Stimulated activated CD4-positive, alpha-beta T cell treated with anti-CD3 and anti-CD28 coated beads, TNF-alpha, amount 100 ng/mL, for 1 hour (primary cell): ENCODE measurements at places on chromosomes 2 and 18.

- DNase-seq: peak; percentile 9
These were observed 83.4 kb upstream of the RTN4 start for GRCh38 chr2:55133467-55134315.

- DNase-seq: no peak
These were observed 11.4 kb downstream of the ARL6IP6 start for GRCh38 chr2:152729844-152730243.

DNA sequence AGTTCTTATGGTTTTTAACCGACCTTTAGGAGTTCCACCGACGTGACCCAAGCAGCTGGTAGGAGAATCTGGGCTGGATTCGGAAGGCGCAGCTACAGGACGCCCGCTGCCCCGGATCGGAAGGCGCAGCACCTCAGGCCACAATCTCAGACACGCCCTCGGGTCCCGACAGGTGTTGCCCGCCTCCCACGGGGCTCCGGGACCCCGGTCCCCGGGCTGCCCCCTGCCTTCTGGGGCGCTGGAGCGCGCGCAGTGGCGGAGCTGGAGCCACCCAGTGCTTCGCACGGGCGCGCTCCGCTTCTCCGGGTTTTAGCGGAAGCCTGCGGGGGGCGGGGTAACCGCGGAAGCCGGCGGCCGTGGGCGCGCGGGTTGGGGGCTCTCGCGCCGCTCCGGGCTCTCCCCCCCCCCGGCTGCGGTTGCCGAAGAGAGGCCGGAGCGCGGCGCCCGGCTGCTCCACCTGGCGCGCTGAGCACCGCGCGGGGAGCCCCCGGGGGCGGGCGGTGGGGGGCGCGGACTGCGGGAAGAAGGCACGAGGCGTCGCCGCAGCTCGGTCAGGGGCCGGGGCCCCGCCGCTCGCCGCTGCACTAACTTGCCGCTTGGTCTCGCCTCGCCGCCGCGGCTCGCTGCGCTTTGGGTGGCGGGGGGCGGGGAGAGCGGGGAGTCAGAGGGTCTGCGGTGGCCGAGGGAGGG lies 718.8 kb downstream of the DPP10 start:
- DNase-seq: no peak

DNA sequence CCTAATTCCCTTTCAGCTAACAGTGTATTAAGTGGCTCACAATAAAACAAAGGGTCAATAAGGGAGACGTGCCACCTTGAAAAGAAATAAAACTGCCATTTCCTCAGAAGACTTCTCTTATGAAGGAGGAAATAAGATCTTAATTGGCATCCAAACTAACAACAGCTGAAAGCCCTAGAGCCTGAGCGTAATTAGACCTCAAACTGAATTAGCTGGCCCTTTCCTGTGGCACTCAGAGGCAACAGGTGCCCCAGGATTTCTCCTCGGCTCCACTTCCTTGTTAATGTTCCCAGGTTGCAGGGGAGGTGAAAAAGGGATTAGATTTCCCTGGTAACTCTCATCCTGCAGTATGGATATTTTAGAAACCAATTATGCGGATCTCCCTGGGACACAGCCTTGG lies 804.3 kb downstream of the DCDC2C start:
- no peak for DNase-seq

DNA sequence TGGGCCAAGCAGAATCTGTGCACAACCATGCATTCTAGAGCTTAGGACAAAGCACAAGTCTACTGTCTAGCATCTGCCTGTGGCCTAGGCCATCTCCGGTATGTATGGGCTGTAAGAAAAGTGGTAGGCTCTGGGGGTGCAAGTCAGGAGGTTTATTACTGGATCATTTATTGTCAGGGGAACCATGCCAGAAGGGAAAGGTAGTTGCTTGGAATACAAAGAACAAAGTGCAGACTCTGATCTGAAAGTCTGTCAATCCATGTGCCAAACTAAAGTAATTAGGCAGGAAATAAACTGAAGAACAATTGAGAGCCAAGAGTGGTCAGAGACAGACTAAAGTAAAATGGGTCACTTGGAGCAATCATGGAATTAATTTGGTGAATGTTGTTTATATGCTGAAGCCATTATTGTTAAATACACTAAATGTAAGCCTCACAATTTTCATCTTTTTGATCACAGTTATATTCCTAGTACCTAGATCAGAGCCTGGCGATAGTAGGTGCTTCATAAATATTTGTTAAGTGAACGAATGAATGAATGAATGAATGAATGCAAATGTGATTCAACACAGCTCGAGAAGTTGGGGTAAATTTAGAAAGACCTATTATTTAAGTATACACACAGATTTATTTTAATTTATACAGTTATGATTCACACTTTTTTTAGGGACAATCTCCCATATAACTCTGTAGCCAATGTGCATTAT lies 260.7 kb upstream of the STON1 start:
- no peak for DNase-seq

GRCh38 chr2:42829671-42830440 lies 37.5 kb upstream of the HAAO start:
- DNase-seq: no peak

- no peak for DNase-seq
These were observed 201 bp upstream of the TRAPPC12 start for GRCh38 chr2:3379339-3379646.

DNA sequence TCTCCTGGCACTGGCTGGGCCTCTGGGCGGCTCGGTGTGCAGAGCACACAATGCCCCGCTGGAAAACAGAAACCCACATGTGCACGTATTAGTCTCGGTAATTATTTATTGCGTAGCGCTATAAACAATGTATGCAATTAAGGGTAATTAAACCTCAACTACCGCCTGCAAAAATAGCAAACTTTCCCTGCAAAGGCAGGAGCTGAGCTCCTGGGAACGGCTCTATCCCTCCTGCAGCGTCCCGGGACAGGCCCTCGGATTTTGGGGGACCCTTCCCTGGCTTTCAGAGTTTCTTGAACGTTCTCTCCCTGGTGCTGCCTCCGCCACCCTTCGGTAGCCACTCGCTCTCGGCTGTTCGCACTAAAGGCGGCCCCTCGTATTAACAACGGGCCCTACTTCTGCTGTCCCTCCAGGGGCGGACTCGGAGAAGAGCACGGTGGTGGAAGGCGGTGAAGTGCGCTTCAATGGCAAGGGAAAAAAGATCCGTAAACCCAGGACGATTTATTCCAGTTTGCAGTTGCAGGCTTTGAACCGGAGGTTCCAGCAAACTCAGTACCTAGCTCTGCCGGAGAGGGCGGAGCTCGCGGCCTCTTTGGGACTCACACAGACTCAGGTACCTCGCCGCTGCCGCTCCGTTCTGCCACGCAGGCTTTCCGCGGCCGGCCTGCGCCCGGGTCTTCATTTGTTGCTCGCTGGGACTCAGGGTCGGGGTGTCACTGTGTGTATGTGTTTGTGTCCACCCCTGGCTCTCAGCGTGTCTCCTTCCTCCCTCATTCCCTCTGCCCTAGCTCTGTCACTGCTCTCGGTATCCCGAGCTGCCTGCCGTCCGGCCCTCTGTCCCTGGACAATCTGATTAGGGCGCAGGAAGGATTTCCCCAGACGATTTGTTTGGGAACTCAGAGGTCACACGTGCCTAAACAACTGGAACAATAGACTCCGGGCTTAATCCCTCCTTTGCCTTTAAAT lies 1.2 kb downstream of the DLX1 start:
- DNase-seq: no peak
